ENCODE measurements at places on chromosomes 4 and X.

DNA sequence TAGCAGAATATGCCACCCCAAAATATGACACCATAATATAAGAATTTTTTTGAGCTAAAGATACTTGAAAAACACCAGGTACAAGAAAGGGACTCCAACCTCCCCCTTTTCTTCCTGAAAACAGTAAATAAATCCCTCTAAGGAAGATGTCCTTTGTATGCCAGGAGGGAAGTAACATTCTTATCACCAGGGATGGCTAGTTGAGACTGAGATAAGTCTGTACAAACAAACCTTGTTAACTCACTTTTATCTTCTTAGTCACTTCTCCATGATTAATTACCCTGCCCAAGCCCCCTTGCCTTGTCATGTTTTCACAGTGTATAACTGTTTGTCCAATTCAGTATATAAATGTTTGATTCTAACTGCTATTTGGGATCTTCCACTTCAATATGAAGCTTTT lies 888.0 kb downstream of the PCDH18 start:
- DNase-seq = no peak

DNA sequence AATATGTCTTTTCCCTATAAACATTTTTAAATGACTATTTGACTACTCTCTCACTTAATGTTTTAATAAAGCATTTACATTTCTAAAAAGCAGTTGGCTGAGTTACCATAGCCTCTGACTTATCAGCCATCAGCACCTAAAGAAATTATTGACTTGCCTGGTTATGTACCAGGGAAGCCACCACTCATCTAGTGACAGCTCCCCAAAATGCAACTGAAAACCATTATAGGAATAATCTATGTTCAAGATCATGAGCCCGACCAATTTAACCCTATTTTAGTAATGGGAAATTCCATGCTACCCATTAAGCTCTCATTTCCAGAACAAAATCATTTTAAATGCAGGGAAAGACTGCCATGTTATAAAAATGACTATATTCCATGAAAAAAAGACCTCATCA lies 34.4 kb downstream of the HDX start:
- DNase-seq = no peak

- DNase-seq = no peak
These were observed 1.1 kb upstream of the ARMCX4 start for GRCh38 chrX:101484135-101484534.

DNA sequence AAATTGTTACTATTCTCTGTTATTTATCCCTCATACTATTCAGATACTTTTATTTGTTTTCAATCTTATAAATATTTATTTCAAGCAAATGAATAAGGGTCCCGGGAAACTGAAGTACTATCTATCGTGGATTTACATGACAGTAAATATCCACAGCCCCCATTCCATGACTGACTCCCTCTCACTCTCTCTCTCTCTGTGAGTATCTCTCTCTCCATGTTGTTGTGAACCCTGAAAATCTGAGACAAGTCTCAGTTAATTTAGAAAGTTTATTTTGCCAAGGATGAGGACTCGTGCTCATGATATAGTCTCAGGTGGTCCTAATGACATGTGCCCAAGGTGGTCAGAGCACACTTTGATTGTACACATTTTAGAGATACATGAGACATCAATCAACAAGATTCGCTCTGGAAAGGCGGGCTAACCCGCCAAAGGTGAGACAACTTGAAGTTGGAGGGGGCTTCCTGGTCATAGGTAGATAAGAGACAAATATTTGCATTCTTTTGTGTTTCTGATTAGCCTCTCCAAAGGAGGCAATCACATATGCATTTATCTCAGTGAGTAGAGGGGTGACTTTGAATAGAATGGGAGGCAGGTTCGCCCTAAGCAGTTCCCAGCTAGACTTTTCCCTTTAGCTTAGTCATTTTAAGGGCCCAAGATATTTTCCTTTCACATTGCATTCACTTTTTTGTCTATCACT lies 986.4 kb downstream of the NLGN4X start:
- DNase-seq = no peak

- DNase-seq = no peak
These were observed 138.9 kb upstream of the GIMD1 start for GRCh38 chr4:106507440-106507839.

GRCh38 chrX:13464599-13465275 lies 104.7 kb upstream of the EGFL6 start:
- no peak for DNase-seq

DNA sequence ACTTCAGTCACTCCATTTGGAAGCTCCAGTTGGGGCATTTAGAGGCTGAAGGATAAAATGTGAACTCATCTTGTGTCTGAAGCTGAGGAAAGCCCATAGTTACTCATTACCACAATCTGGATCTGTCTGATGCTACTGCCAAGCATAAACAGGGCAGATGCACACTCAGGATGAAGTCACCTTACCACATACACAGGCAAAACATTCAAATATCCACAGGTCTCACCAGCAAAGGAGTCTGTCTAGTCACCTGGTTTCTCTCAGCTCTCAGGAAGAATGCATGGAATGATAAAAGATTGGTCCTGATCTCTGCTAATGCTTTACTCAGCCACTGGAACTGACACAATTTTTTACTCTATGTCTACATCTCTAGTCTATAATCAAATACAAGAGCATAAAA lies 13.0 kb upstream of the ODAPH start:
- DNase-seq = no peak

DNA sequence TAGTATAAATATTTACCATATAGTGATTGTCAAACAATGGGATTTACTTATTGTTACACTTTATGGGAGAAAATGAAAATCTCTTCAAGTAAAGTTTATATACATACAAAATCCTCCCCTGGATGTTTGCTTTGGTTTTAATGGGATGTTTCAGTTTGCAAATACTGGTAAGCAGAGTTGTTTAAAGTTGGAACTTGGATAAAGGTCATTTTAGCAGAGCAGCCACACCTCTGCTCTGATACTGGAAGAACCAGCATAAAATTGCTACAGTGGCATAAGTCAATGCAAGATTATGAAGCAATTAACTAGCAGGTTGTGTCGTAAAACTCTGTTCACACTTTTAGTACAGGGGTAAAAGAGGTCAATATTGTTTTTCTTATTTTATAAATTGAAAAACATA lies 101.2 kb downstream of the TRAPPC11 start:
- no peak for DNase-seq

- DNase-seq = no peak
These were observed 38.5 kb upstream of the PROM1 start for GRCh38 chr4:16122308-16122711.

DNA sequence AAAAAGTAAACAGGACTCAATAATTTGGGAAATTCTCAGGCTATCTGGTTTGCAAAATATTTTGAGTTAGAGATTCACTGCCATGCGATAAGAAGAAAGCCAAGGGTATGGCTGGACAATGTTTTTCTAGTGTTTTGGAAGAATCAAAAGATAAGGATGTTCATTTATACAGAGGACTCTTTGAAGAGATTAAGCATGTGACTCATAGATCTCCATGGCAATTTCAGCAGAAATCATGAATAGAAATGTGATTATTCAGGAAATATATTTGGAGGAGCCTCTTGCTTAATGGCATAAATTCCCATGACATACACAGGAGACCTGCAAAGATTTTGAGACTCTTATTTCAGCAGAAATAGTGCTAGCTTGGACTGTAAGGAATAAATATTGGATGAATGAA lies 16.7 kb upstream of the FRAS1 start:
- DNase-seq = no peak

- no peak for DNase-seq
These were observed 226.9 kb upstream of the HCCS start for GRCh38 chrX:10884246-10884645.

- DNase-seq = no peak
These were observed 37.9 kb upstream of the NAP1L5 start for GRCh38 chr4:88735564-88735963.

GRCh38 chrX:147770858-147771257 lies 140.9 kb upstream of the FMR1 start:
- DNase-seq = no peak

DNA sequence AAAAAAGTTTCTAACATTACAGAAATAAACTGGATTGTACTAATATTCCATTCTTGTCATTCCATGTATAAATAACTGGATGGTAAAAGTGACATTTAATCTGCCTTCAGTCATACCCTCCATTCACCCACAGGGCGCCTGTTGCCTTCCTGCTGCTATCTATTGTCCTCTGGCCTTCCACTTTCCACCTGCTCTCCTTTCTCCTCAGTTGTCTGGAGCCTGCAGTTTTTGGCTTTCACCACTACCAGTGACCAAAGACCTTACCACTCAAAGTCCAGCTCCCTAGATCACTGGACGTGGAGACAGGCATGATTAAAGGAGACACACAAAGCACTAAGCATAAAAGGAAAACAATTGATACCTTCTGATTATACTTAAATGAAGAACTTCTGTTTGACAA lies 46.2 kb upstream of the NHS start:
- no peak for DNase-seq

DNA sequence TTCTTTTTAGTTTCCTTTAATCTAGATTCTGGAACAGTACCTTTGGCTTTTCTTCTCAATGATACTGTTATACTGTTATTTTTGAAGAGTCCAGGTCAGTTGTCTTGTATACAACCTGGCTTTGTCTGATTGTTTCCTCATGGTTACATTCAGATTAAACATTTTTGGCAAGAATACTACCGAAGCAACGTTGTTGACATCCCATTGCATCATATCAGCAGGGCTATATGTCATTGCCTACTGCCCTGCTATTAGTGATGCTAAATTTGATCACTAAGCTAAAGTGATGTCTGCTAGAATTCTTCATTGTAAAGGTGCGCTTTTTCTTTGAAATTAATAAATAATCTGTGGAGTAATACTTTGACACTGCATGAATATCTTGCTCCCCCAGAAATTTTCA lies 5.8 kb upstream of the ATP1B4 start:
- no peak for DNase-seq

GRCh38 chr4:96593422-96593821 lies 753.5 kb downstream of the PDHA2 start:
- no peak for DNase-seq

DNA sequence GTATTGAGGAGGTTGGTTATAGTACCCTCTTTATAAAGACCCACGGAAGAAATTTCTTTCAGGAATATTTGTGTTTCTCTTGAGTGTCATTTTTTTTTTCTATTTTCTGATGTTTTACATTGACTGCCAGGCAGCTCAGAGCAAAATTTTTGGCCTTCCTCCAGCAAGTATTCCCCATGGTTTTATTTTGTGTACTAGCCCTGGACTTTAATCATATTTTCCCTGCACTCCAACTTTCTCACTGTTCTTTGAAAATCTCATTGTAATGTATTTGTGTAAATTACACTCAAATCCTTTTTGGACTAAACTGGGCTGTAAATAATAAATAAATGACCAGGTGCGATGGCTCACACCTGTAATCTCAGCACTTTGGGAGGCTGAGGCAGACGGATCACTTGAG lies 45.6 kb upstream of the USP46 start:
- no peak for DNase-seq

DNA sequence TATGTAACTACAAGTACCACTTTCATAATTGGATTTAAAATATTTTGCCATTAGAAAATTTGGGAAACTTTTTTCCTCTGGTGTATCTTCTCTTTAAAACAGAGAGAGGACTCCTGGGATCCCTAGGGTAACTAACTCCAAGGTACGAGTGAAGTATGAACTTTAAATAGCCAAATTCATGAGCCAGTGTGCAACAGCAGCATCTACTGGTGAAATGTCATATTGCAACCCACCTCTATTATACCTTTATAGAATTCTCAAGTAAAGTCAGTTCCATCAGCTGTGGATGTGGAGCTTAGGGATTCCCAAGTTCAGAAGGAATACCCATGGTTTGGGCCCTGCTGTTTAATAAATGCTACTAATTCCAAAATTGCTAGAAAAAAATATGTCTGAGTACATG lies 282.7 kb upstream of the TAPT1 start:
- DNase-seq = no peak

DNA sequence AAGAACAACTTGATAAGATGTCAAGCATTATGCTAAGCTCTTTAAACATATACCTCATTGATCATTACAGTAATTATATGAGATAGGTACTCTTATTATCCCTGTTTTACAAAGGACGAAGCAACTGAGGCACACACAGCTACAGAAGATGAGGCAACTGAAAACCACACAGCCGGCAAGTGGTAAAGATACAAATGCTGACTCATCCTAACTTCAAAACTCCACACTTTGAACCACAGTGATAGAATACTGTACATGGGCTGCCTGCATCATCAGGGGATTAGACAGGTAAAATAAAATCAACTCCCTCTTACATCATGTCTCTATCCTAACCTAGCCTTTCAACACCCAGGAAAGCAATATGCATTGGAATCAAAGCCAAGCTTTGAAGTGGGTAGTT lies 47.8 kb downstream of the LHFPL1 start:
- no peak for DNase-seq

DNA sequence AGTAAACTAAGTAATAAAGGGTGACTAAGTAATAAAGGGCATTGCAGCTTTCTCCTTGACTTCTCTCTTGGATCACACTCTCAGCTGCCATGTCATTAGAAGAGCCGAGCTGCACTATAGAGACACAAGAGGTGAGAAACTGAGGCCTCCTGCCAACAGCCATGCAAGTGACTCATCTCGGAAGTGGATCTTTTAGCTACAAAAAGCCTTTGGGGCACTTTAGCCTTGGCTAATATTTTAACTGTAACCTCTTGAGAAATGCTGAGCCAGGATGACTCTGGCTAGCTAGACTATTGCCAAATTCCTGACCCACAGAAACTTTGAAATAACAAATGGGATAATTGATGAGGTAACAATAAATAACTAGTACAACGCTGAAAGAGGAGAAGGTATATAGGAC lies 1.5 kb upstream of the NEIL3 start:
- no peak for DNase-seq

- DNase-seq = no peak
These were observed 695.7 kb upstream of the GALNTL6 start for GRCh38 chr4:171117457-171117856.

DNA sequence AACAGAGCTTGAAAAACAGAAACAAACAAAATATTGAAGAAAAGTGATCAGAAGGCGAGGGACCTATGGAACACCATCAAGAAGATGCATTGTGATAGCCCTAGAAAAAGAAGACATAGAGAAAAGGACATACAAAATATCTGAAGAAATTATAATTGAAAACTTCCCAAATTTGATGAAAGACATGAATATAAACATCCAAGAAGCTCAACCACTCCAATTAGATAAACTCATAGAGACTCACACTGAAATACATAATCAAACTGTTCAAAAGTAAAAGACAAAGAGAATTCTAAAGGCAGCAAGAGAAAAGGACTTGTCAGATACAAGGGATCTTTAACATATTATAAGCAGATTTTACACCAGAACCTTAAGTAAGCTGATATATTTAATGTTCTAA lies 869.8 kb downstream of the PCDH18 start:
- DNase-seq = no peak

- DNase-seq = no peak
These were observed 211.0 kb downstream of the KCTD8 start for GRCh38 chr4:44237643-44238042.

- no peak for DNase-seq
These were observed 27.5 kb upstream of the ASMTL start for GRCh38 chrX:1480082-1480785.

- DNase-seq = no peak
These were observed 56.0 kb downstream of the MAGEB10 start for GRCh38 chrX:27863809-27864208.

All from cortex of kidney (tissue), 1 donor.